ENCODE measurements at places on chromosomes 13 and 19.

- no peak for DNase-seq
Measured at GRCh38 chr13:96968027-96968426, 26.2 kb downstream of the OXGR1 start.

DNA sequence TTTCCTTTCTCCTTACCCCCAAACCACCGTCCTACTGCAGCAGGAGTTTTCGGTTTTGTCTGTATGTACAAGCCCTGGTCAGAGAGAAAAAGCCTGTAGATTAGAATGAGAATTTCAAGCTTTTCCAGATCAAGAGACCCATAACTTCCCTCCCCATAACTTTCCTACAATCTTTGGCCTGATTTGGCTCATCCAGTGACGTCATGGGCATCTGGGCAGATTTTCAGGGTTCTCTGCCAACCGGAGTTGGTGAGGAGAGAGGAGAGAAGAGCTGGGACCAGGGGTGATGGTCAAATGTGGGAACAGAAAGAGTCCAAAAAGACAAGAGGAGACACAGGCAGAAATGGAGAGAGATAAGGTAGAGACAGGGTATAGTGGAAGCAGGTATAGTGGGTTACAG, 10.5 kb downstream of the IZUMO2 start:
- no peak for DNase-seq

- DNase-seq, result peak; percentile 57
Measured at GRCh38 chr19:12913011-12913561, 6.0 kb downstream of the SYCE2 start.

DNA sequence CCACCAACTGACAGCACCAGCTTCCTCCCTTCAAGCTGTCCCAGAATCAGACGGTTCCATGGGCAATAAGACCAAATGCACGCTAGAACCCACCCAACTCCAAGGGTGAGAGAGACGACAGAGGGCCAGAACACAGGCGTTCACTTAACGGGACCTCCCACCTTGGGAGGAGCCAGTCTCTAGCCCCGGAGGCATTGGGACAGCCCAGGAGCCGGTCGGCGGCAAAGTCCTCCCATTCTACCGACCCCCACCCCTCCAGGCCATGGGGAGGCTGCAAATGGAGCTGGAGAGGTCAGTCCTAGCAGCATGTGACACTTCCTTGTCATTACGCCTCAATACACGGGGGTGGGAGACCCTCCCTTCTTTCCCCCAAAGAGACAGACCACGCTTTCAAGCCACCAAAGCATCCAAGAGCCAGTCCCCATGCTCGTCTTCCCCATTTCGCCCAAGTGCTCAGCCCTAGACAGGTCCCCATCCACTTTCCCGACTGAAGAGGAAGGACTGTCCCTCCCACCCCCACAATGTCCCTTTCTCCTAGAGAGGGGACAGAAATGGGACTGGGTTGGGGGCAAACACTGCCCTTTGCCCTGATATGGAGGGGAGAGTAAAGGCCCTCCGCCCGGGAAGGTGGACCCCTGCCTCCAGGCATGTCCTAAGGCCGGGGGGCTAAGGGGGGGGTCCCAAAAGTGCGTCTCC, 964 bp downstream of the KHSRP start:
- peak; percentile 73 for DNase-seq

GRCh38 chr19:3516675-3517207, 10.6 kb downstream of the FZR1 start:
- DNase-seq, result no peak

DNA sequence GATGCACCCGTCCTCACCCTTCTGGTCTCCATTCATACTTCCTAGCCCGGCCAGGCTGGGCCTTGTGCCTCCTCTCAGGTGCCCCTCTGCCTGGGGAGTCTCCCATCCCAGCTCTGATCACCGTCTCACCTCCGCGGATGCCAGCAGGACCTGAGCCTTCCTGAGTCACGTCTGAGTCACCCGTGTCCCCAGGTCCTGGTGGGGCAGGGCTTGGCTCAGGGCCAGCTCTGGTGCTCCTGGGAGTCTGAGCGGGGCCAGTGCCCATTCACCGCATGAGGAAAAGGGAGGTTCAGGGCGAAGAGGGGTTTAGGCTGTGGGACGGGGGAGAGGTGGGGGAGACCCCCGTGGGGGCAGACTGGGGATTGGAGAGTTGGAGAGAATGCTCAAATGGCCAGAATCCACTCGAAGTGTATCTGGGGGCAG, 593 bp downstream of the ATP8B3 start:
- peak; percentile 21 for DNase-seq

GRCh38 chr13:25902891-25903341, 148.9 kb downstream of the SHISA2 start:
- no peak for DNase-seq

DNA sequence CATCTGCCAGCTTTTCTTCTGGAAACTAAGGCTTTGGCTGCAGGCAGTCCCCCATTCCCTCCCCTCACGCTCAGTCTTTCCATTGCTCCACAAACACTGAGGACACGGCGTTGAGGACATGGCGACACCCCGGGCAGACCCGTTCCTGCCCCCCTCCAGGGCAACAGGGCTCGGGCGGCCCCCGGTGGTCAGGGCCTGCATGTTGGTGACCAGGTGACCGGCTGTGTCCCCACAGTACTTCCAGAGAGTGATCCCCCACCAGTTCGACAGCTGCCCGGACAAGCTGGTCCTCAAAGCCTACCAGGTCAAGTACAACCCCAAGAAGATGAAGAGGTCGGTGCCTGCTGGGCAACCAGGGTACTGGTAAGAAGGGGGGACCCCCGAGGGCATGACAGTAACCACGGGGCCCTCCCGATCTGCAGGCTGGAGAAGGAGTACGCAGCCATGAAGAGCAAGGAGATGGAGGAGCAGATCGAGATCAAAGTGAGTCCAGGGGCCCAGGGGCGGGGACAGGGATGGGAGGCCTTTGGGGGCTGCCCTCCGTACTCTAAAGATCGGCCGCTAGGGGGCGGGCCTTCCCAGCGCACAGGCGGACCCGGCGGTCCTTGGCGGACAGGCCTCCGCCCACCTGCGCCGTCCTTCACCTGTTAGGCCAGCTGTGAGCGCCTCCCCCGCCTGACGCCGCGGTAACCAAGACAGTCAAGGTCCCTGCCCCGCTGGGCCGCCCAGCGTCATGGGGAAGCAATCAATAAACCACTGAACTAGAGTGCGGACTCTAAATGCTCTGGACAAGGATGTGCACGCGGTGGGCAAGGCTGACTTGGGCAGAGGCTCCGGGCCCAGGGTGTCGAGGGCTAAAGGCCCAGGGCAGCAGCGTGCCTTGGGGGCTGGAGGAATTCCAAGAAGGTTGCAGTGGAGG, 21.1 kb downstream of the PRR36 start:
- DNase-seq, result peak; percentile 90

GRCh38 chr13:109331898-109332297, 454.5 kb downstream of the IRS2 start:
- no peak for DNase-seq

- no peak for DNase-seq
Measured at GRCh38 chr13:47213047-47213446, 316.2 kb upstream of the HTR2A start.

- DNase-seq, result no peak
Measured at GRCh38 chr19:13883516-13884064, 6.7 kb downstream of the NANOS3 start.

GRCh38 chr19:8641908-8642547, 11.6 kb downstream of the NFILZ start:
- no peak for DNase-seq
